ENCODE measurements at places on chromosomes 4 and X.
A peak's percentile ranks its signal among the peaks of the same experiment; 100 is the strongest.

GRCh38 chrX:72554448-72555140, 18.0 kb downstream of the HDAC8 start:
- no peak for DNase-seq

DNA sequence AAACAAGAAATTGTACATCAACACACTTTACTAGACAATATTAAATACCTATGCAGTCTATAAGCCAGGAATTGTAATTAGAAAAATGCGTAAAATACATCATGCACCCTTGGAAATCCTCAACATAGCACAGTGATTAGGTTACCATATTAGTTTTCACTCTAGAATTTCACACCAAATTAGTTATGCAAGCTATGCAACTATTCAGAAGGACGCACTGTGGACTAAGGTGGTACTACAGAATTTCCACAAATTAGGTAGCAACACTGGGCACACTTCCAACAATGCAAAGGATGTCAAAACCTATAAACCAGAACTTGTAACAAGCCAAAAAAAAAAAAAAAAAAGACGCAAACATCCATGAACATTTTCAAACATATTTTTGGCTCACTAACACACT, 71.1 kb upstream of the ZCCHC13 start:
- DNase-seq, result no peak

DNA sequence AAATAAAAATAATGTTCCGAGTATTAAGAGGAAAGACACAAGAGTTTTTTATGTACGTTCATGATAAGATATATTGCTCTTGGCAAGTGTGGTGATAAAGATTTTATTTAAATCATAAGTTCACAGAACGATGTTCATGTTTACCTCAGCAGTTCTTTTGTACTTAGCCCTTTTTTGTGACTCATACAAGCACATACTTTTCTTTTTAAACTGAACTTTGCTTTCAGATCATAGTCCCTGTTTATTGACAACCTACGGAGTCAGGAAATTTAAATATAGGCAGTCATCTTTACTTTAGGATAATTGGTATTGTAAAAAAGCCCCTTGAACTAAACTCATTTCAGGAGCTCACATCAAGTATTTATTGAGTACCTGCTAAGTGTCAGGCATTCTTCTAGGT, 1.3 kb upstream of the CTSO start:
- no peak for DNase-seq

DNA sequence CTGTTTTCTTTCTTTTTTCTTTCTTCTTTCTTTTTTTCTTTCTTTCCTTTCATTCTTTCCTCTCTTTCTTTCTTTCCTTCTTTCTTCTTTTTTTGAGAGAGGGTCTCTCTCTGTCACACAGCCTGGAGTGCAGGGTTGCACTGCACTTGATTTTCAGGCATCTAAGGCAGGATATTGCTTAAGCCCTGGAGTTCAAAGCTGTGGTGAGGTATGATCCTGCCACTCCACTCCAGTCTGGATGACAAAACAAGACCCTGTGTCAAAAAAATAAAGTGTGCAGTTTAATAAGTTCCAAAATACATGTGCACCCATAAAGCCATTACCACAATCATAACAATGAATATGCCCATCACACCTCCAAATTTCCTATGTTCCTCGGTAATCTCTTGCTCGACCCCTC, 10.6 kb upstream of the ZNF718 start:
- no peak for DNase-seq

- DNase-seq, result no peak
These were observed 38.8 kb downstream of the FGF2 start for GRCh38 chr4:122865425-122865824.

GRCh38 chrX:121546317-121546716, 498.9 kb downstream of the GLUD2 start:
- no peak for DNase-seq

DNA sequence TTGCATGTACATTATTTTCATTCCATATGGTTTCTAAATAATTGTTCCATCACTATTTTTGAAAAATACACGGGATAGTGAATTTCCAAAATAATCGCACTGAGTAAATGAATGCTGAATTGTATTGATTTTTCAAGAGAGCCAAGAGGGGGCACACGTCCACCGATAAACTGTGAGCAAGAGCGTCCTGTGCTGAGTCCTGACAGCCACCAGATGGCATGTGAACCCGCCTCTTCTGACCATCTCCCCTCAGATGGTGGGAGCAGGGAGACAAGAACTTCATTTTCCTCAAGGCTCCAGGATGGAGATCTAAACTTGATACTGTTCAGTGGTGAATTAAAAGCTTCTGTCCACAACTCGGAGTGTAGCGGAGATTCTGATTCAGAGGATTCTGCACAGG, 30.6 kb upstream of the IL9R start:
- peak; percentile 1 for DNase-seq

DNA sequence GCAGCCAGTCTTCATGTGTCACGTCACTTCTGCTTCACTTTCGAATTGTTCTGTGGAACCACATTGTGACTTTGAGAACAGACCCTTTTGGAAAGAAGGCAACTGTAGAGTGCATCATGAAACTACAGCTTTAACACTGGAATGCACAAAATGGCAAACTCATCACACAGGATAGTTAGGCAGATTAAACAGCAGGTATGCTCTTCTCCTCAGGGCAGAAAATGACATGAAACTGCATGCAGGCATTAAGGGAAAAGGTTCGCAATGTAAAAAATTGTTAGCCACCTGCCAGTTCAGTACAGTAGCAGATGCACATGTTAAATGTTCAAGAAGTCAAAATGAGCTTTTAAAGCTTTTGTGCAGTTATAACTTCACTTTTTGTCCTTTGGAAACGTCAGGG, 864.6 kb upstream of the IGFBP7 start:
- no peak for DNase-seq

GRCh38 chr4:129136433-129136832, 40.5 kb downstream of the C4orf33 start:
- DNase-seq, result no peak

DNA sequence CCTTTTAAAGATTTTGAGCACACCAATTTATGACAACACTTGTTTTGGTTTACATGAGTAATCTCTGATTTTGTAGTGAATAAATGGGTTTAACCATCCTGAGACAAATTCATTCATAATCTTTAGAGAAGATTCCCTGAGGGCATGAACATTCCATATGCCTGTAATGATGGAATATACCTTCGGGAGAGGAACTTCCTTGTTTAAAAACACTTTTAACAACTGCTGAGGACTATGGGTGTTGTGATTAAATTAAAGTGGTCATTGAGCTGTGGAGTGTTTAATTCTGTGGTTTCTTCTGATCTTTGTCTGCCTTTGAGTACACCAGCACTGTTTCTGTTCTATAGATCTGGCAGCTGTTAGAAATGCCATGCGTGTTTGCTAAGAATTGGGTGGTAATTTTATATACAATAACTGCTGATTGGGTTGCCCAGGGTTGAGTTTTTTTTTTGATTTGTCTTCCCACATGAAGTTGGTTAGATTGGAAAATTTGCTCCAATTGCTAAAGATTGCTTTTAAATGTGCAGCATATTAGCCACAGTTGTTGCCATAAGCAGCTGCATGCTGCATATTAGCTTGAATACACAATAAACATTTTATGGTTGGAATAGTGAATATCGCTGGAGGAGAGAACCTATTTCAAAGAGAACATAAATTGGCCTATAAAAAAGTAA, 86.8 kb downstream of the DCLK2 start:
- DNase-seq, result no peak

GRCh38 chr4:112287258-112287989, 1.7 kb upstream of the TIFA start:
- no peak for DNase-seq

- DNase-seq, result no peak
These were observed 103.6 kb upstream of the BCOR start for GRCh38 chrX:40201329-40201885.

DNA sequence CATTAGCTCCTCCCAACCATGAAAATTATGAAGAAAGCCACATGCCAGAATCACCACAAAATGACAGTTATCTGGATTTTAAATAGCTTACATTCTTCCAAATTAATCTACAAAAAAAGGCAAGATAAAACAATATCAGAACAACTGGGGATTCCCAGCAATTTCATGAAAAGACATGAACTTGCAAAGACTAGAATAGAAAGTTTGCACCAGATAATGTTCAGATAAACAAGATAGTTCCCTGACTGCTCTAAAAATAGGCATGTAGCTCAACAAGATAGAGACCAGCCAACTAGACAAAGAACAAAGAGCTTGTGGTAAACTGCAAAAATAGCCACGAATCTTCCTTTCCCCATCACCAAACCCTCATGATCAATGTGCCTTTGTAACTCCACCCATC, 30.3 kb upstream of the DDX53 start:
- no peak for DNase-seq

- DNase-seq, result no peak
These were observed 78.4 kb downstream of the PWWP3B start for GRCh38 chrX:106246511-106246910.

DNA sequence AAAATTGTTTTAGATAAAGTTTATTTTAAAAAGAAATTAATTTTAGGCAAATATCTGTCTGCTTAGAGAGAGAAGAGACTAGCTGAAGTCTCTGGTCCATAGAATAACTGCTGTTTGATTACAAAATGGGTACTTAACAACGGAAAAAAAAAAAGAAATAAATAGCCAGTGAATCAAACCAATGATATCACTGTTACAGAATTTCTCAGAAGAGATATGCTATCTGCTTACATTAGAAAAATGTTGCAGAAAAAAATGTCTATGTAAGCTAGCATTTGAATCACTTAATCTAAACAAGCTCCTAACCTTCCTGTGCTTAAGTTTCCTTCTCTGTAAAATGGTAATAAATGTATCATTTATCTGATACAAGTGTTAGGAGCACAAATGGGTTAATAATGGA, 189.9 kb downstream of the IL15 start:
- no peak for DNase-seq

GRCh38 chrX:53003111-53003510, 44.8 kb upstream of the FAM156A start:
- DNase-seq, result no peak

- DNase-seq, result no peak
These were observed 157.1 kb upstream of the FTHL17 start for GRCh38 chrX:31228909-31229308.

DNA sequence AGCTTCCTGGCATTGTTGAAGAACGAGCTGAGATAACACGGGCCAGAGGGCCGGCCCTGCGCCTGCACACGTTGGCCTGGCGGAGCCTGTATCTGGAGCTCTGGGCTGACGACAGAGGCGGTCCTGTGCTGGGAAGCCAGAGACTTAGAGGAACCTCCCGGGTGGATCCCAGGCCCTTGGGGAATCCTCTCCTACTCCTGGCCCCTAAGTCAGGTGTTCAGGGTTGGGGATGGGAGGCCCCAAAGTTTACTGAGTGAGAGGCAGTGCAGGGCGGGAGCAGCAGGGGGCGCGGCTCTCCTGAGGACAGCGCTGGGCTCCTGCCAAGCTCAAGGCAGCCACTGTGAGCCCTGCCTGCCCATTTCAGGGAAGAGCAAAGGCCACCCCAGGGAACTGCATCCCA, 2.5 kb upstream of the HTRA3 start:
- no peak for DNase-seq

GRCh38 chr4:40369437-40370274, 34.5 kb downstream of the CHRNA9 start:
- DNase-seq, result no peak

- no peak for DNase-seq
These were observed 13.0 kb upstream of the RHOXF2 start for GRCh38 chrX:120145295-120145925.

DNA sequence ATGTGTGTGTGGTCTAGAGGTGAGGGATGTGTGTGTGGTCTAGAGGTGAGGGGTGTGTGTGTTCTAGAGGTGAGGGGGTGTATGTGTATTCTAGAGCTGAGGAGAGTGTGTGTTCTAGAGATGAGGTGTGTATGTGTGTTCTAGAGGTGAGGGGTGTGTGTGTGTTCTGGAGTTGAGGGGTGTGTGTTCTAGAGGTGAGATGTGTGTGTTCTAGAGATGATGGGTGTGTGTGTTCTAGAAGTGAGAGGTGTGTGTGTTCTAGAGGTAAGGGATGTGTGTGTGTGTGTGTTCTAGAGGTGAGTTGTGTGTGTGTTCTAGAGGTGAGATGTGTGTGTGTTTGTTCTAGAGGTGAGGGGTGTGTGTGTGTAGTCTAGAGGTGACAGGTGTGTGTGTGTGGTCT, 1.3 kb downstream of the BST1 start:
- DNase-seq, result no peak

GRCh38 chr4:38025665-38026064, 65.5 kb downstream of the PTTG2 start:
- no peak for DNase-seq

DNA sequence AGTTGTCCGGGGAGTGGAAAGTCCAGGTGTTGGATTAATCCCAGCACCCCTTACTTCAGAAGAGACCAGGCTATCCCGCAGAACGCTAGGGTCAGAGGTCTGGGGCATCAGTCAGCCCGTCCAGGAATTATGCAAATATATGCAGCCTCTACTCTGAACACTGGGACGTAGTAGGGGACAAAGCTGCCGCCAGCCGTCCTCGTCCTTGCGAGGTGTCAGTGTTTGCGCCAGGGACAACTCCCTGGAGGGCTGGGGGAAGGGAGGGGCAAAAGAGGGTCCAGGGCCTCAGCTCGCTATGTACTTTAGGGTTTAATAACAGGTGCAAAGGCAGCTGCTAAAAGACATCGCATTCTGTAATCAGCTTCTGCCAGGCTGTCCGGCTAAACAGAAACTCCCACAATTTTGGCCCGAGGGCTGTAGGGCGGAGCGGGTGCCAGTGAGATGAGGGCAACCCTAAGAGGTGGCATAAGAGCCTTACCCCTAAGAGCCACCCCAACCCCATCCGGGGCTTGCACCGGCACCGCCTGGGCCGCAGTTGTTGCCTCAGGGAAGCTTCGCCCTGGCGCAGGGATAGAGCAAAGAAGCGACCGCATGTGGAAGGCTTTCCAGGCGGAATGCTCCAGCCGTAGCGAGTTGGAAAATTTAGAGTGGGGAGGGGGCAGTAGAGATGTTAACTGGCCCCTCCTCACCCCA, 8.4 kb downstream of the HAND2 start:
- no peak for DNase-seq

GRCh38 chrX:82589410-82589809, 918.7 kb upstream of the POU3F4 start:
- no peak for DNase-seq

DNA sequence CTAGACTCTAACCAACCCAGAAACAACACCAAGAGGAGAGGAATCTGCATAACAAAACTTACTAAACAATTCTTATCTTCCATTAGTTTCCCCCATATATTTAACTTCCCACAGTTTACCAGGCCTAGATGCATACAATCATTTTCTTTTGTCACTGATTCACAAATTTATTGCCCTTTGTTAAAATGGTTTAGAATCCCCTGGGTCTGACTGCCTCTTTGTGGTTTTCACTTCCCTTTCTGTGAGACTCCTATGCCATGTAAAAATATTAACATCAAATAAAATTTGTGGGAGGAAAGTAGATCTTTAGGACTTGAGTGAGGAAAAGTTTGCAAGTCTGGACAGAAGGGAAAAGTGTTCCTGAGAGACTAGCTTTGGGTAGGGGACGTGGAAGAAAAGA, 393.8 kb upstream of the CNKSR2 start:
- no peak for DNase-seq

GRCh38 chr4:25449270-25449669, 72.2 kb downstream of the ANAPC4 start:
- no peak for DNase-seq

DNA sequence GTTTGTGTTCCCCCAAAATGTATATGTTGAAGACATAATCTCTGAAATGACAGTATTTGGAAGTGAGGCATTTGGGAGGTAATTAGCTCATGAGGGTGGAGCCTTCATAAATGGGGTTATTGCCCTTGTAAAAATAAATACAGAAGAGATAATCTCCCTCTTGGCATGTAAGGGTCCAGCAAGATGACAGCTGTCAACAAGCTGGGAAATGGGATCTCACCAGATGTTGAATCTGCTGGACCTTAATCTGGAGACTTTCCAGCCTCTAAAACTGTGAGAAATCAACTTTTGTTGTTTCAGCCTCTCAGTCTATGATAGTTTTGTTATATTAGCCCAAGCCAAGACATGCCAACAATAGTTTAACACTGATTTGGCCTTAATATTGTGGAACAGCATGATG, 438.2 kb upstream of the PCDH7 start:
- no peak for DNase-seq

All from BJ (cell line).